ENCODE measurements at places on chromosomes 1 and 21.
A peak's percentile ranks its signal among the peaks of the same experiment; 100 is the strongest.

GRCh38 chr1:203625628-203626019 is 1.0 kb upstream of the ATP2B4 start:
- peak; percentile 39 for DNase-seq

DNA sequence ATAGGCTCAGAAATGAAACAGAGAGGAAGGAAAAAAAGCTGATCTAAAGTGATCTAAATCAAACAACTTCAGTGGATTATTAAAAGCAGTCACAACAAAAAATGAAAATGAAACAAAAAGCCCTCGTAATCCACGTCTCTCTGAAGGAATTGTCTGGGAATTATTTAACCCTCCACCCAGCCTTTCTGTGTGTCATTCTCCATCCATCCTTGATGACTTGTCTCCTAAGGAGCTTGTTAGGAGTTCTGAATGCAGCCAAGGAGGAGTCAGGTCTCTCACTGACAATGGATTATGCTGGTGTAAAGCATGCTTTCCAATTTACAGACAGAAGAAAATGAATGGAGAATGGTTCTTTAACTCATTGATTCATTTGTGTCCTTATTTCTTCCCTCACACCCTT is 359.3 kb upstream of the RUNX1 start:
- no peak for DNase-seq

DNA sequence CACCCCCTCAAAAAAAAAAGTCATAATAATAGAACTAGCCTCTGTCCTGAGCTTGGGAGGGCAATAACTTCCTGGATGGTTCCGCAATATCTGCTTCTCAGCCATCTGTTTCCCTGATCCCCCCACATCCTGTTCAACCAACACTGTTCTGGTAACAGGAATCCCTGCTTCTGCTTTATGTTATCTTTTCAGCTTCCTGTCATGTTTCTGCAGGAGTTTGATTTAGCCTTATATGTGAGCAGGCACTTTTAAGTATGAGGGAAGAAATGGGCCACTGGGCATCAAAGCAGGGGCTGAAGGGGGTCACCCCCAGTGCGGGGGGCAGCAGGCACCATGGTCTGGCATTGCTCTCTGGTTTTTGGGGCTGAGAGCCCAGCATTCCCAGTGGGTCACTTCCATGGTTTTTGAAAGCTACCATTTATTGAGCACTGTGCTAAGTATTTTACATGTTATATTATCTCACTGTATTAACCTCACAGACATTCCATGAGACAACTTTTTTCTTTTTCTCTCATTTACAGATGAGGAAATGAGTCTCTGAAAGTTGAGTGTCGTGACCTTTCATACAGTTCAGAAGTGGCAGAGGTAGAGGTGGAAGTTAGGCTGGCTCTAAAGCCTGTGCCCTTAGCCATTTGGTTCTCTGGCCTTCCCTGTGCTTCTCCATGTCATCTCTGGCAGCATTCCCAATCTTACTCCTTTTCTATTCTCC is 61.9 kb downstream of the DNTTIP2 start:
- DNase-seq: no peak

DNA sequence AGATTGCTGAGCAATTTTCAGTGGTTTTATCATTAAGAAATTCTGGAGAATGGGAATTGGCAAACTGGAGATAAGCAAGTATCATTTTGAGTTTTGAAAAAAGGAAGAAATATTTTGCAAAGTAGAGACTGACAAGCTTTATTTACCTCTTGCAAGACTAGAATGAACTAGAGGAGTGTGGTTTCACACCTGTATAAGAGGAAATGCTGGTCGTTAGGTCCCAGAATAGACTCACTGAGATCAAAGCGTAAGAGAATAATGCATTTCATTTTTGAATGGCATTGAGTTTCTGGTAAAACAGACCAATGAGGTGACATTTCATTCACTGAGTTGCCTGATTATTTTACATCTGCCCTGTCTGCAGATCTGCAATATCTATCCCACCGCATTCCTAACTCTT is 308.1 kb downstream of the ADGRL2 start:
- DNase-seq: no peak

DNA sequence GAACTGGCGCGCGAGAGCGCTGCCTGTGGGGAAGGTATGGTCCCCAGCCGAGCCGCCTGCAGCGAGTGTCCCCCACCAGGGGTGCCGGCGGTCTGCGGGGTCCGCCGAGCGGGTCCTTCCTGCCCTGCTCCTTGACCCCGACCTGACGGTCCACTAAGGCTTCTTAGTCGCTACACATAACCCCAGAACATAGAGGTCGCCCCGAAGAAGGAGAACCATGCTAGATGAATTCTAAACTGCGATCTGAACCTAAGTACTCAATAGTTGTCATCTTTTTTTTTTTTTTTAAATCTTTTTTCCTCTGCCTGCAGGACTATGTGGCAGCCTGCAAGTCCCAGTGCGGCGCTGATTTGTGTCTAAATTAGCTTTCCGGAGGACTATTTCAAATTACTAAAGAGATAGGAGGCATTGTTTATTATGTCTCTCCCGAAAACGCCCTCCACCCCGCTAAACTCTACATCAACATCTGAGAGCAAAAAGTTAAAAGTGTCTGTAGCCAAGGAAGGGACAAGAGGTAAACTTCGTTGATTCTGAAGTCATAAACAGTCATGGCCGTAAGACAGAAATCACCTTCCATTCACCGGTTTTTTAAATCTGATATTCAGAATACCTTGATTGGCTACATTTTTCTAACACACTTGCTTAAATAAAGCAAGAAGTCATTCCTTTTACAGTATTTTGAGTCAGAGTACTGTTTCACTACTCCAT is 476 bp downstream of the AXDND1 start:
- no peak for DNase-seq

- DNase-seq: no peak
These were observed 1.9 kb downstream of the SPRR4 start for GRCh38 chr1:152972196-152972886.

GRCh38 chr1:177914603-177915002 is 55.3 kb downstream of the SEC16B start:
- no peak for DNase-seq

GRCh38 chr1:240635466-240636256 is 23.7 kb upstream of the GREM2 start:
- no peak for DNase-seq

DNA sequence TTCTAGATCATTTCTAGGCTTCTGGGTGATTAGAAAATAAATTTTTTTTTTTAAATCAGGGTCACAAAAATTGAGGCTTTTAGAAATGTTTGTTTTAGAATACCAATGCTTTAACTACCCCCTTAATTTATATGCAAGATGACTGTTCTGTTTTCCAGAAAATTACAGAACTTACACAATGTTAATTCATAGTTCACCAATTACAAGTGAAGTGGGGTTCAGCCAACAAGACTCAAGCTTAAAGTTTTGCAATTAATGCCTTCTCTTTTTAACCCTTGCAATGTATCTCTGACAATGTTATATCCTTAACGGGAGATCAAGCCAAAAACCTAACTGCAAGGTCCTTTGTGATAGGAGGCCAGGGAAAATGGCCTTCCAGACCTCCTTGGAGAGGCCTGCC is 5.6 kb downstream of the PRELP start:
- DNase-seq: no peak

- no peak for DNase-seq
These were observed 31.7 kb downstream of the PROX1 start for GRCh38 chr1:214019499-214019898.

DNA sequence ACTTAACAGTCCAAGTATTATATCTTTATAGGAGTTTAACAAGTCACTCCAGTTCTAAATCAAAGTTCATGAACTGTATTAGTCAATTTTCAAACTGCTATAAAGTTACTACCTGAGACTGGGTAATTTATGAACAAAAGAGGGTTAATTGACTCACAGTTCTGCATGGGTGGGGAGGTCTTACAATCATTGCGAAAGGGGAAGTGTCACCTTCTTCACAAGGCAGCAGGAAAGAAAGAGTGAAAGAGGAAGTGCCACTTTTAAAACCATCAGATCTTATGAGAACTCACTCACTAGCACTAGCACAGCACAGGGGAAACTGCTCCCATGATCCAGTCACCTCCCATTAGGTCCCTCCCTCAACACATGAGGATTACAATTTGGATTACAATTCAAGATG is 70.0 kb downstream of the CLCA4 start:
- DNase-seq: no peak

DNA sequence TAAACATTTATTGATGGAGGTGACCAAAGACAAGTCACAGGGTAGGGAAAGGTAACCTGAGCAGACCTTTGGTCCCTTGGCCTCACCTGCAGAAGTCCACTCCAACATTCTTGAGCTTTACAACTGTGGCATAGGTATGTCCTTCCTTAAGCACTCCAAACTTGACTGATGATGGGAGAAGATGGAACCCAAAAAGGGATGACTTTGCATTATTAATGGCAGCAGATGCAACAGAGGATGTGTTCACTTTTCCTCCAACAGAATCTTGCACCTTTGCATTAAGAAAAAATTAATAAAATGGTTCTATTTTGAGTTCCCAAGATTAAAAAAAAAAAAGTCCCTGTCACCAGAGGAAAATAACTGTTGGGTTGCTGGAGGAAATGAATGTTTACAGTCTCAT is 42.2 kb downstream of the WDR3 start:
- no peak for DNase-seq

DNA sequence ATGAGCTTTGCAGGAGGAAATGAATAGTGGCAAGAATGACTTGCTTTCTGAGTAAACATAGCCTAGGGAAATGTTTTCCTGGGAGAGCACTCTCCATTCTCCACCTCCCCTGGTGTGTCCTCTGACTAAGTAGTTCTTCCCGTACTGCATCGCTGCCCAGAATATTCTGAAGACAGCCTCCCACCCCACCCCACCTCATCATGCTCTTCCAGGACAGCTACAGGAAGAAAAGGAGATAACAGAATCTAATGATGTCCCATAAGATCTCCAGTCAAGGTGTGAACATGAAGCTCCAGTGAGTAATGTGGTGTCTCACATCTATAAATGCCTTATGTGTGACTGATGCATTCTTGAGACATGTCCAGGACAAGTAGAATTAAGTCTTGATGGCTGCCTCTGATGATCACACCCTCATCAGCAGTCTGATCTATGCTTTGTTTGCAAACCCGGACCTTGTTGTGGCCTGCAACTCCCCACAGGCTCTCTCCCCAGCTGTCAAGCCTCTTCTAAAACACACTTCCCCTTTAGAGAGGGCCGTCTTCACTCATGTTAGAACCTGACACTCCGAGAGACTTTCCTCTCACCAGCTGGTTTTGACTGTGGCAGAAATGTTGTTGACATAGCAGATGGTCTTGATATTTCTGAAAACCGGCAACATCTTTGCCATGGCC is 183.0 kb downstream of the CYYR1 start:
- no peak for DNase-seq

GRCh38 chr1:178493301-178493741 is 3.4 kb downstream of the CLEC20A start:
- no peak for DNase-seq

- no peak for DNase-seq
These were observed 49.6 kb upstream of the ADAR start for GRCh38 chr1:154657556-154657955.

DNA sequence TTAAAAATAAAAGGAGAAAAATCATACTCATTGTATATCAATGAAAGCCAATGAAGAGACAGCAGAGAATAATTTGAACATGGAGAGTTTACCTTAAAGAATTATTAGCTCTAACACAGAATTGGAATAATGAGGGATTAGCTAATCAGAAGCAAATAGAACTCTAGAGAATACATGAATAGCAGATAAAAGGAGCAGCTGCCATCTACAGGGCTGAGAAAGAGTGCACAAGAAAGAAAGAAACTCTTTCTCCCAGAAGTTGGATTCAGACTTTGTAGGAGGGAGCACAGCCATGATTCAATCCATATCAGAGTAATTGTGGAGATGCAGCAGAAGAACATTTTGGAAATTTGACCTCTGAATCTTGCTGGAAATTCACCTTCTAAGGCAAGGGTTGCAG is 1171.2 kb downstream of the PLA2G4A start:
- no peak for DNase-seq

GRCh38 chr1:25146451-25146855 is 85.8 kb downstream of the SYF2 start:
- no peak for DNase-seq

DNA sequence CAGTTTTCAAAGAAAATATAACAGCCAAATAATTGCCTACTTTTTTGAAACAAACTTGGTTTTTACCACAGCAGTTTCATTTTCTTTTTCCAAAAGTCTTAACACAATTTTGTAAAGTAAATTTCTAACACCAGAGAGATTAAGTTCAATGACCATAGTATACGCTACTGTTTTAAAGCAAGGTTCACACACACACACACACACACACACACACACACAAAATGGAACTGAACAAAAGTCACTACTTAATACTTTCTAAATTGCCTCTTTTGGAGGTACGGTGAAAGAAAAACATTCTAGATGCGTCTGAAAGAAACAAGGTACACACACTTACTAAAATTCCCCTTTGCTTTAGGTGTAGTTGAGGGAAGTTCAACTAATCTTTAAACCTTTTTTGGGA is 30.1 kb downstream of the C21orf91 start:
- DNase-seq: no peak

GRCh38 chr1:116334868-116335635 is 38.0 kb upstream of the ATP1A1 start:
- DNase-seq: no peak

GRCh38 chr1:7104339-7104738 is 319.1 kb downstream of the CAMTA1 start:
- DNase-seq: no peak

GRCh38 chr1:3954170-3955169 is 54.4 kb upstream of the C1orf174 start:
- no peak for DNase-seq

DNA sequence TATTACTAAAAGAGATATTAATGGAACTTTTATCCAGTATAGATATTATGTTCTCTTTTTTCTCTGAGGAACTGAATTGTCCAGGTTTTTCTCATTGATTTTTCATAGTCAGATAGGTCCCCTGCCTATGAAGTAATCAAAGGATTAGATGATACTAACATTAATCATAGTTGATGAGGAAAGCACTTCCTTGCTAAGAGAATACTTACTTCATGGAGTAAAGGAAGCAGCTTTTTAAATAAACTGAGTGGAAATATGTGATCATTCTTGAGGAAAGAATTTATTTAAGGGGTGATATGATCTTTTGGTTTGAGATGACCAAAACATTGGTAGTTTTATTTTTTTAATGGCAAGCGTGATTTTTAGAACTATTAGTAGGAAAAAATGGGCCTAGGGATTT is 58.9 kb downstream of the SWT1 start:
- no peak for DNase-seq

Measured in HuH-7.5 (cell line).